ENCODE measurements at places on chromosomes 3 and 15.
A peak's percentile ranks its signal among the peaks of the same experiment; 100 is the strongest.

- no peak for DNase-seq
Observed at GRCh38 chr3:135792858-135793475, 172.6 kb upstream of the PPP2R3A start.

DNA sequence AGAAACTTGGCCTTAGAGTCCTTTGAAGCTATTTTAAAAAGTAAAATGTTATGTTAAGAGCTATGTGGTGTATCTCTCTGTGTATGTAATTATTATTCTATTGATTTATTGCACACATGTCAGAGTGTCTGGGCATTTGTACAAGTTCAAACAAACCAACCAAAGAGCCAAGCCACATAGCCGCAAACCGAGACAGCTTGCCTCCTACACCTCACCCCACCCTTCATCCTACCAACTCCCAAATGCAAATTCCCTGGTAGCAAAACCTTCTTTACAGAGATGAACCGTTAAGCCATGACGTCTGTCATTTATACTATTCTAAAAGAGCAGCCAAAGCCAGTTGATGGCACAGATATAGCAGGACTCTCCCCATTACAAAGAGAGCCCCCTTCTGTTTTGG lies 332.3 kb downstream of the ERC2 start:
- DNase-seq, result no peak

- no peak for DNase-seq
Observed at GRCh38 chr15:29003840-29004233, 118.1 kb downstream of the APBA2 start.

DNA sequence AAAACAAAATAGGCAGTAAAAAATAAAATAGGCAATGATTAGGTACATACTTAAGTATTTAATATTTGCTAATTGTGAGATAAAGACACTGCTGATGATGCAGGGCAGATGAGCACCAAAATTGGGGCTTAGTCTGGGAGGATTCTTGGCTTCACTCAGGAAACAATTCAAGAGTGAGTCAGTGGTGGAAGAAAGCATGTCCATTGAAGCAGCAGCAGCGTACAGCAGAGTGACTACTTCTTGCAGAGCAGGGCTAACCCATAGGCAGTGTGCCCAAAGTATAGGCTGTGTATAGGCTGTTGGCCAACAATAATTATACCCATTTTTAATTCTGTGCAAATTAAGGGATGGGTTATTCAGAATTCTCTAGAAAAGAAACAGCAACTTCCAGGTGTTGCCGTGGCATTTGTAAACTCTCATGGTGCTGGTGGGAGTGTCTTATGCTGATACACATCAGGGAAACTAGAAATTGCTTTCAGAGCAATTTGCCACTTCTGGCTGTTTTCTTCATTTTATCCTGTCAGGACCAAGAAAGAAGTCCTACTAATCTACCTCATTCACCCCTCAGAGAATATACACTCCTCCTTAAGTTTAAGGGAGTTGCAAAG lies 317.3 kb upstream of the NAALADL2 start:
- no peak for DNase-seq

- no peak for DNase-seq
Observed at GRCh38 chr3:23611737-23612295, 193.9 kb upstream of the UBE2E1 start.

DNA sequence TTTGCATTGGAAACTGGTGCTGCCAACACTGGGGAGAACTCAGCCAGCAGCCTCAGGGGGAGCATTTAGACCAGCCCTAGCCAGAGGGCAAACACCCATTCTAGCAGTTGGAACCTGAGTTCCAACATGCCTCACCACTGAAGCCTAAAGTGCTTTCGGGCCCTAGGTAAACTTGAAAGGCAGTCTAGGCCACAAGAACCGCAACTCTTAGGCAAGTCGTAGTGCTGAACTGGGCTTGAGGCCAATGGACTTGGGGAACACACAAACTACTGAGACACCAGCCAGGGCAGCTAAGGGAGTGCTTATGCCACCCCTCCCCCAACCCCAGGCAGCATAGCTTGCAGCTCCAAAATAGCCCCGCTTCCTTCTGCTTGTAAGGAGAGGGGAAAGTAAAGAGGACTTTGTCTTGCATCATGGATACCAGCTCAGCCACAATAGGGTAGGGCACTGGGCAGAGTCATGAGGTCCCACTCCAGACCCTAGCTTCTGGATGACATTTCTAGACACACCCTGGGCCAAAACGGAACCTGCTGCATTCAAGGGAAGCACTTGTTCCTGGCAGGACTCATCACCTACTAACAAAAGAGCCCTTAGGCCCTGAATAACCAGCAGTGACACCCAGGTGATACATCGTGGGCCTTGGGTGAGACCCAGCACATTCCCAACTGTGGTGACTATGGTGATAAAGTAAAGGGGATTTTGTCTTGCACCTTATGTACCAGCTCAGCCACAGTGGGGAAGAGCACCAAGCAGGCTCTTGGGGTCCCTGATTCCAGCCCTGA lies 37.3 kb upstream of the TEX9 start:
- no peak for DNase-seq

- no peak for DNase-seq
Observed at GRCh38 chr3:115084686-115085085, 62.4 kb downstream of the ZBTB20 start.

DNA sequence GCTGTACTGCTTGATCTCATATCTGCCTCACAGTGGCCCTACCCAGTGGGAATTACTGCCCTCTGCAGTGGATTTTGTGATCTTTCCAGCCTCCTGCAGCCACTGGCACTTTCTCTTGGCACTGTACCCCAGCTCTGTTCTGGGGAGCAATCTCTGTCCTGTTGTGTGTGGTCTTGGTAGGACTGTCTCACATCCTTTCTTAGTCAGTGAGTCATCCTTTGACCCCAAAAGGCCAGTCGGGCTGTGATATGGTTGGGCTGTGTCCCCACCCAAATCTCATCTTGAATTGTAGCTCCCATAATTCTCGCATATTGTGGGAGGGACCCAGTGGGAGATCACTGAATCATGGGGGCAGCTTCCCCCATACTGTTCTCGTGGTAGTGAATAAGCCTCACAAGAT lies 133.3 kb upstream of the TPM1 start:
- no peak for DNase-seq

DNA sequence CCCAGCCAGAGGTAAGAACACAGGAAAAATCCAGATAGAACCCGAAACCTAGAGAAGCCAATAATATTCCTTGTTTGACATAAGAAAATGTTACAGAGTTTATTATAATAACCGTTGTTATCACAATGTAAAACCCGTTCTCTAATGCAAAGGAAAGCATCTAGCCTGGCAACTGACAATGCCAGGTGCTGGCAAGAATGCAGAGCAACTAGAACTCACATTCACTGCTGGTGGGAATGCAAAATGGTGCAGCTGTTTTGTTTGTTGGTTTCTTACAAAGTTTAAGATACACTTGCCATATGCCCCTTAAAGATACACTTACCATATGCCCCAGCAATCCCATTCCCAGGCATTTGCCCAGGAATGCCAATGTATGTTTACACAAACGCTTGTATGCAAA lies 23.4 kb downstream of the VPS39 start:
- no peak for DNase-seq

DNA sequence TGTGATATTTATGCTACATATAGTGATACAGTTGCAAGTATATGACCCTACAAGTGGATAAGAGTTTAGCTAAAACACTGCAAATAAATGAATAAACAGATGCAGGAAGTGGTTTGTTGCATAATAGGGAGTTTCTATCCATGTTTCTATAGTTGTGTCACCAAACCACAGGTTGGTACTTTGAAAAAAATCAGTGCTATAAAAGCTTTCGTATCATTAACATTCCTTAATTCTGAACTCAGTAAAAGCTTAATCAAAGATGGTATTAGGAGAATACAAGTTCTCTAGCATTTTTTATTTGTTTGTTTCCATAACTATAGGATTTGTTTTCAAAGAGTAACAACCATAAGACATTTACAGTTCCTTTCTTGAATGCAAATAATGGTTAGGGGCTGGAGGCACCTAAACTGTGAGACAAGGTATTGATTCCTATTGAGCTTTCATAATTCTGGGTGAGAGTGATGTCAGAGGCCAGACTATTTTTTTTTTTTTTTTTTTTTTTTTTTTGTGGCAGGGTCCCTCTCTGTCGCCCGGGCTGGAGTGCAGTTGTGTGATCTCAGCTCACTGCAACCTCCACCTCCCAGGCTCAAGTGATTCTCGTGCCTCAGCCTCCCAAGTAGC lies 29.6 kb downstream of the CPOX start:
- no peak for DNase-seq

GRCh38 chr3:186594591-186595113 lies 18.2 kb upstream of the AHSG start:
- no peak for DNase-seq

DNA sequence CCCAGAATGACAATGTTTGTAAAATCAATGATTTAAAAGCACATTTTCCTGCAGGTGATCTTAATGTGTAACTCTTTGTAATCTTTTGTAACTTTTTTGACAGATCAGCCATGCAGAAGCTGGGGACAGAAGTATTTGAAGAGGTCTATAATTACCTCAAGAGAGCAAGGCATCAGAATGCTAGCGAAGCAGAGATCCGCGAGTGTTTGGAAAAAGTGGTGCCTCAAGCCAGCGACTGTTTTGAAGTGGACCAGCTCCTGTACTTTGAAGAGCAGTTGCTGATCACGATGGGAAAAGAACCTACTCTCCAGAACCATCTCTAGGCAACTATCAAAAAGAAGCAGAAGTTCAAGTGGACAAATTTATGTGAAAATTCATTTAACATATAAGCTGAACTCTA lies 32.1 kb upstream of the NUDT16 start:
- no peak for DNase-seq

GRCh38 chr15:95989392-95989791 lies 341.1 kb upstream of the NR2F2 start:
- DNase-seq, result no peak

GRCh38 chr15:26870346-26870745 lies 3.5 kb downstream of the GABRA5 start:
- no peak for DNase-seq

- DNase-seq, result no peak
Observed at GRCh38 chr15:97691799-97692198, 268.7 kb upstream of the ARRDC4 start.

GRCh38 chr15:58840048-58840447 lies 68.9 kb downstream of the MINDY2 start:
- DNase-seq, result no peak

- DNase-seq, result no peak
Observed at GRCh38 chr15:68298882-68299381, 21.4 kb downstream of the FEM1B start.

GRCh38 chr3:63576846-63577245 lies 75.6 kb upstream of the SNTN start:
- DNase-seq, result no peak

GRCh38 chr3:10292505-10293419 lies at the start of gene GHRL:
GHRL (minus strand) TSS chr3:10292947; CDS start chr3:10290180, 2,767 bp downstream.
- DNase-seq, result no peak

DNA sequence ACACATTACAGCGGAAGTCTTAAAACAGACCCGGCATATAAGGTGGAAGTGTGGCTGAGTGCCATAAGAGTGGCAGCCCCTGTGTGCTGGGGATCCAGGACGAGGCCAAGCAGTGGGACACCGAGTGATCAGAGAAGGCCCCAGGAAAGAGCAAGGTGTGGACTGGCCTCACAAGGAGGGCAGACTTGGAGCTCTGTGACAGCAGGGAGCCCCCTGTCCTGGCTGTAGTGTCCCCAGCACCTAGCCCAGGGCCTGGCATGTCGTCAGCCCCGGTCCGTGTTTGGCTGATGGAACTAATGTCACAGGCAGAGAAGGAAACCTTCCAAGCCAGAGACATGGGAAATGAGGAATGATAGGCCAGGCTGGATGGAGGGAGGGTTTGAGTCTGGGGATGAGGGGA lies 4.8 kb downstream of the PDIA5 start:
- DNase-seq, result no peak

GRCh38 chr3:148084931-148085330 lies 612.8 kb upstream of the AGTR1 start:
- peak; percentile 84 for DNase-seq

- no peak for DNase-seq
Observed at GRCh38 chr3:169203631-169204550, 459.6 kb downstream of the MECOM start.

- DNase-seq, result no peak
Observed at GRCh38 chr3:181288145-181288544, 298.6 kb upstream of the DNAJC19 start.

DNA sequence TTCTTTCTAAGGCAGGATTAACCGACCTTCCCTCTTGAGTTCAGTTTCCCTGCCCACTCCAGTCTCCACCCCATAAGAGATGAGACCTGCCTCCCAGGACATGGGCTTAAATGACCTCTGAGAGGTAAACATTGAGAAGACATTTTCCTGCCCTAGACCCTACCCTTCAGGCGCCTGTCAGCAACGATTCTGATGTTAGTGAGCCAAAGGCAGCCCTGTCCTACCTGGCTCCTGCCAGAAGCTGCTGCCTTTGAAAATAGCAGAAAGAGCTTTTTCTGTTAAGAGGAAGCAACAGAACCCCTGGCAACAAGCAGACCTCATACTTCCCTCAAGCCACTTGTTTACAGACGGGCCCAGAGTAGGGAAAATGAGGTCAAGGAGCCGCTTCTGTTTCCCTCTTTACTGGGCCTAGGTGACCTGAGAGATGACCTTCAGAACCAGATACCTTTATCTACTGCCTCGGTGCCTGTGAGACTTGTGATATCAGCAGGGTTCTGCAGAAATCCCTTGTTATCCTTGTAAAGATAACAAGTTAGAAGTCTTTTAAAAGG lies 52.0 kb downstream of the CD200R1L start:
- DNase-seq, result no peak

GRCh38 chr3:111846039-111846438 lies 13.0 kb upstream of the PHLDB2 start:
- no peak for DNase-seq

DNA sequence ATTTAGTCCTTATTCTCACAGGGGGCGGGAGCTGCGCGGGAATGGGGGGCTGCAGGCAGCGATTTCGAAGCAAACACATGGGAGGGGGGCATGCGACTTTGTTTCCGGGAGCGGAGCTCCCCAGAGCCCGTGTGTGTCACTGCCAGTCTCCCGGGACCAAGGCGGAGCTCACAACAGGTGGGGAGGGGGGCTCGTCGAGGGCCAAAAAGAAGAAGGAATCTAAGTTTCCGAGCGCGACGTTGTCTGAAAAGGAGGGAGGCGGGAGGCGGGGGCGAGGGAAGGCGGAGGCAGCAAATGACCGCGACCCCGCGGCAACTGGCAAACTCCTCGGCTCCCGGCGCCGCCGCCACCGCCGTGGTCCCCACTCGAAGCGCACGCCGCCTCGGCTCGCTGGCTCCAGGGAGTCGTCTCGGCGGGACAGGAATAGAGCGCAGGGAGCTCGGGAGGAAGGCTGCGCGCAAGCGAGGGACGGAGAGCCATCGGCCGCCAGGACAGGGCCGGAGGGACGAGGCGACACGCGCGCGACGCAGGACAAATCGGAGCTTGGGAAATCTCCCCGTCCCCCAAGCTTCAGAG lies 1.4 kb downstream of the FOXP1 start:
- DNase-seq, result no peak

DNA sequence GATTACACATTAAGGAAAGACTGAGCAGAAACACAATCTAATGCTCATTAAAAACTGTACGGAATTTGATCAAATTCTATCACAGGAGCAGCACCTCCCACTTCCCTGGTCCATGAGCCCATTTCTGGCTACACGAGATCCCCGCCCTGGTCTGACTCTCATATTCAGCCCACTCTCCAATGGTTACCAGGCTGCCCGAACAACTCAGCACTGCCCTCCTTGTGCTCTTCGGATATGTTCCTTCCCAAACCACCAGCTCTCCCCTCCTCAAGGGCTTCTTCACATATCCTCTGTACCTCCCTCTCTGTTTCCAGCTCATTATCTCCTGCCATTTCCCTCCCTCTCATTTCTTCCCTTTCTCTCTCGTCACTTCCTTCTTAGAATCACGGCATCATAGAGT lies 180.5 kb downstream of the RSL24D1 start:
- DNase-seq, result peak; percentile 14

GRCh38 chr3:454986-455385 lies 258.4 kb downstream of the CHL1 start:
- no peak for DNase-seq

GRCh38 chr3:89364314-89364713 lies 256.9 kb downstream of the EPHA3 start:
- DNase-seq, result no peak
